ENCODE measurements at places on chromosomes 1 and 21. TPM values are rescaled to one million over a fixed set of nuclear protein-coding genes. Genes with fewer than 3 reads are reported as not detected.

DNA sequence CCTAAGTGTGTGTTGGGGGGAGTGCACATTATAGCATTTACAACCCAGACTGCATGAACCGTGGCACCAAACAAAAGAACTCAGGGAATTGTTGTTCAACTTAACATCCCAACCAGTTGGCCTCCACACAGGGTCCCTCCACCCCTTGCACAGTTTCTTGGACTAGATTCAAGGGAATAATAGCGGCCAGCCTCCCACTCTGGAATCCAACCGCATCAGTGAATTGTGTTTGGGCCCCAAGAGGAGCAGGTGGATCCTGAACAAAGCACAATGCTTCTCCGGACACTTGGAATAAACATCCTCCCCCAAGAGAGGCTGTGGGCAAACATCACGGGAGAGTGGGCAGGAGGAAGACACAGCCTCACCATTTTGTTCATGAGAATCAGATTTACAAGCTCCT is 18.2 kb downstream of the CD34 start:
- no peak for DNase-seq
- H3K4me3 ChIP-seq: no peak overlapping the region
- H3K27ac ChIP-seq: no peak overlapping the region
- no peaks in the 10 kb centered on the region for H3K36me3 ChIP-seq
- H3K4me1 ChIP-seq: peaks cover 9% of the 10 kb centered on the region

- H3K27me3 ChIP-seq: peaks cover 2% of the 10 kb centered on the region
- H3K4me1 ChIP-seq: 0 out of 2 replicates have a peak, but pooled peaks cover 5% of the 10 kb centered on the region
- no peak overlapping the region for H3K4me3 ChIP-seq
- no peaks in the 10 kb centered on the region for H3K36me3 ChIP-seq
Observed at GRCh38 chr1:10868599-10868965, 72.1 kb upstream of the CASZ1 start.

SPRR2F gene
- not detected for total RNA-seq

GRCh38 chr1:221573756-221574155 is 168.1 kb downstream of the DUSP10 start:
- H3K4me3 ChIP-seq: no peak overlapping the region
- no peak overlapping the region for H3K27ac ChIP-seq
- no peaks in the 10 kb centered on the region for H3K4me1 ChIP-seq
- no peaks in the 10 kb centered on the region for H3K36me3 ChIP-seq
- H3K27me3 ChIP-seq: no peaks in the 10 kb centered on the region
